Brain pericyte (primary cell): ENCODE measurements at places on chromosomes 5 and 9.

DNA sequence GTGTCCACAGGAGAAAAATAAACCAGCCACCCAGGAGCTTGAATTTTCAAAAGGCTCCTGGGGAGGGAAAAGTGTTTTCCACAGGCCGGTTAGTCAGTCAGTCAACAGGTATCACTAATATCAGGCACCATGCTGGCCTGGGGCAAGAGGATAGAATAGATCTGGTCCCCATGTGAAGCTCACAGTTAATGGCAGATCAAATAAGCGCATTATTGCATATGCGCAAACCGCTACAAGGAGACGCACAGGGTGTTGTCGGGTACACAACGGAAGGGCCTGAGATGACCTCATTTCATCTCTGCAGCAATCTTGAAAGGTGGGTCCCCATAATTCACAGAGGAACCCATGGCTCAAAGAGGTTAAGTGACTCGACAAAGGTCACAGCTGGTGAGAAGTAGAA lies 260.7 kb downstream of the CRB2 start:
- no peak for DNase-seq

- no peak for DNase-seq
Measured at GRCh38 chr9:134224127-134224526, 59.8 kb upstream of the RNU6ATAC start.

DNA sequence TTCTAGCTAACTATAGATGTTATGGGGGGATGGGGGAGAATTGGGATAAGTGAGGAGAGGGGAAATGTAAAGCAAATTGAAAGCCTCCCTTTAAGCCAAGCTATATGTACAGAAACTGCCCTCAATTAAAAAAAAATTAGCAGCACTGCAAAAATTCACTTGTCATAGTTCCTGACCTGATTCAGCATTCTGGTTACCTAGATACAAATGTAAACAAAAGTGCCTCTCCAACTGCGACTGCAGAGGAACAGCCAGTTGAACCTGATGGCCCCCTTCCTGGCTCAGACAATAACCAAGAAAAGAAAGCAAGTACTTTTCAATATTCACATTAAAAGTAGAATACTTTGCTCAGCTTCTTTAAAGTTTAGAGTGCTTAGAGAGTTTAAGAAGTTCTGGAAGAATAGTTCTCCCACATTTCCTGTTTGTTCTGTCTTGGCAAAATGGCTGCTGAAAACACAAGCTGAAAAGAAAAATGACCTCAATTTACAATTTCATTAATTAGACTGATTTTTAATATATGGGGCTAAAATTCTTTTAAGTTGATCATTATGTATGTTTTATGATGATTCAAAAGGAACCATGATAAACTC lies 1.5 kb downstream of the FAM81B start:
- no peak for DNase-seq

GRCh38 chr5:164013077-164013670 lies 507.8 kb downstream of the MAT2B start:
- no peak for DNase-seq

- no peak for DNase-seq
Measured at GRCh38 chr5:111347021-111347420, 122.8 kb downstream of the CAMK4 start.

GRCh38 chr9:87233431-87233830 lies 264.2 kb upstream of the DAPK1 start:
- DNase-seq, result no peak

- DNase-seq, result no peak
Measured at GRCh38 chr5:132069561-132069960, 4.0 kb upstream of the CSF2 start.

- DNase-seq, result no peak
Measured at GRCh38 chr5:127806776-127807175, 103.6 kb downstream of the CCDC192 start.

DNA sequence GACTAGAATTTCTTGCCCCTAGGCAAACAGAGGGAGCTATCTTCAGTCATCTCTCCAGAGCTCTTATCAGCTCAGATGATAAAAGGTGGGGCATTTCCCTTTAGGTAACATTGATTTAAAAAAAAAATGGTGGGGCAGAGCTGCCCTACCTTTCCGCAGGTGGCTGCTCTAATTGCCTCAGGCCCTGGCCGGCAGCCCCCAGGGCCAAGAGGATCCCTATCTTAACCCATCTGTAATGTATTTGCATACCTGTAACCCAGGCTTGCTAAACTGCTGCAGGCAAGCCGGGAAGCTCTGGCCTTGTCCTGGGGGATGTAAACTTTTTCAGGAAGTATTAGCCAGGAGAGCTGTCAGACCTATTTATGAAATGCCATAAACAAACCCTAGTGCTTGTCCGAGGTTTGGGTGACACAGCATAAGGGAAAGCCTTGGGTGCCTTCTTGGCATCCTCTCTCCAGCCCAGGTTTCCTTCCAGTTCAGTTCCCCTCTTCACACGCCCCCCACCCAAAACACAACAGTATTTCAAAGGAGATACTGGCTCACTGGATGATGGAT lies 20.9 kb upstream of the ZSWIM6 start:
- DNase-seq, result no peak

GRCh38 chr9:2220036-2220435 lies 204.9 kb downstream of the SMARCA2 start:
- no peak for DNase-seq

- DNase-seq, result no peak
Measured at GRCh38 chr9:77679088-77679487, 31.0 kb upstream of the GNA14 start.

DNA sequence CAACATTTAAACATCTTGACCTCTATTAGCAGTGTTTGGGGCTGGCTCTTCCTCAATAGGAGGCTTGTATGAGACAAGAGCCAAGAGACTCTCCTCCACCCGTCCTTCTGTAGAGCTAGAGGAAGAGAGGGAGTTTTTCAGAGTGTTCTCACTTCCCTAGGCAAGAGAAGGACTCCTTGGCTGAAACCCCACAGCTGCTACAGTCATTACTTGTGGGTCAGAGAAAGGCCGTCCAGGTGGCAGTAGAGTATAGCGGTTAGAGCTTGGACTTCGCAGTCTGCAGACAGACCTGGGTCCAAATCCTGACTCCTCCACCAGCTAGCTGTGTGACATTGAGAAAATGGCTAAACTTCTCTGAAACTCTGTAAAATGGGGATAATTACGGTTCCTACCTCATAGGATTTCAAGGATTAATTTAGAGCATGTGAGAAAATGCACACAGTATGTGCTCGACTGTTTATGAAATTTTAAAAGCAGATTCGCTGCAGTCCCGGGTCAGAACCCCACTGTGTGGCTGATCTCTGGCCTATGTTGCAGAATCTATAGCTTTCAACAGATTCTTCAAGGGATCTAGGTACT lies 80.8 kb upstream of the ARAP3 start:
- DNase-seq, result no peak

GRCh38 chr9:99300603-99301002 lies 78.5 kb downstream of the SEC61B start:
- no peak for DNase-seq

DNA sequence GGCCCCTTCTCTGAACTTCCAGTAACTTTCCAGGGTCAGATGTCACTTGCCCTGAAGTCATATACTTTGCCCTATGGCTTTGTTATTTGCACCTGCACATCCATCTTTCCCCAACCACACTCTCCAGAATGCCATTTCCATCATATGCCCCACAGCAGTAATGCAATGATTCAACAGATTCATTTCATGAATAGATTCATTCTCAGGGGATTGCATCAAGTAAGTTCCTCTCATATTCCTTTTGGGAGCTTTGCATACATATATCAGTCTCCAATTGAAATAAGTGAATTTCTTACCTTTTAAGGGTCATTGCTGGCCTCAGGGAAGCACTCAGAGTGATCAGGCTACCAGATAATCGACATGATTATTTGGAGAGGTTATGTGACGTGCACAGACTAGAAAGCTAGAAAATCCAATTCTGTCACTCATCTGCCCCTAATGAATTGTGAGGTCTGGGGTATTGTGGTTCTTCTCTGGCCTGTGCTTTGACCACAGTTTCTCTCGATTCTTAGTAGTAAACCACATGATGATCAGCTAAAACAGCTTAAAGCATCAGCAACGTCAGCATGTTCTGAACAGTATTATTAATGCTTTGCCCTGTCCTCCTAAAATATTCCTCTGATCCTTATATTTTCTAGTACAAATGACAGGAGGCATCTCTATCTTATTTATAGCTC lies 179.9 kb downstream of the ATPSCKMT start:
- no peak for DNase-seq

- DNase-seq, result no peak
Measured at GRCh38 chr9:93200449-93200742, 16.5 kb downstream of the WNK2 start.

- no peak for DNase-seq
Measured at GRCh38 chr5:119614838-119615237, 14.5 kb upstream of the FAM170A start.

- no peak for DNase-seq
Measured at GRCh38 chr9:132774886-132775285, 103.2 kb downstream of the AK8 start.

DNA sequence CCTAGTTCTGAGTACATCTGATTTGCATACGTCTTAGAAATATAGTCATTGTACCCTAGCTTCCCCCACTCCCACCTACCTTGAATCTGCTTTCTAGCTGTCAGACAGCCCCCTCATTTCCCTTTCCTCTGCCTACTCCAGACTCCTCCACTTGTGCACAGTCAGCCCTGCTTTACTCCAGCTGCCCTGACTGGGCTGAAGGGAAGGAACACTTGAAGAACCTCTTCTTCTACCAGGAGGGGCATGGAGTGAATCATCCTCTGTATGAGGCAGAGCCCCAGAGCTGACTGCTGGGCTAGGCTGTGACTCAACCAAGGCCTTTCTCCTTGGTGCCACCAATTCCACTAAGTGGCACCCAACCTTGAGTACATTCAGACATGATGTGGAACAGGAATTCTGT lies 18.1 kb upstream of the ZFR start:
- no peak for DNase-seq

- no peak for DNase-seq
Measured at GRCh38 chr5:96173366-96173765, 211.7 kb upstream of the ELL2 start.

- DNase-seq, result no peak
Measured at GRCh38 chr5:132746954-132747615, at the start of gene CCNI2. TSS of gene CCNI2 (plus strand) at chr5:132747426. CDS start at chr5:132747496, 70 bp downstream.

DNA sequence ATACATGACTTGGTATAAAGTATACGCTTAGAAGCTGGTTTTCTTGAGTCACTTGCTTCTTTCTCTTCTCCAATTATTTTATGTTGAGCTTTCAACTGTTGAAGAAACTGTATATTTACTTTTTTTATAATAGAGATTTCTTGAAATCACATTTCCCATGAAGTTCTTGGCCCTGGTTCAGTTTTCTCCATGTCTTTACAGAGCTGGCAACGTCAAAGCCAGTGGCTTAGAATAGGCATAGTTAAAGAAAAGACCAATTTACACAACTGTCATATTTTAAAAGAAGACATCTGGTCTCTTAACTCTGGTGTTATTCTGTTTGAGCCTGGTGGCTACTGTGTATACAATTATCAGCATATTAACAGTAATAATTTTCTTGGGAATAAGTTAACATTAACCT lies 1249.3 kb downstream of the CDH12 start:
- no peak for DNase-seq

DNA sequence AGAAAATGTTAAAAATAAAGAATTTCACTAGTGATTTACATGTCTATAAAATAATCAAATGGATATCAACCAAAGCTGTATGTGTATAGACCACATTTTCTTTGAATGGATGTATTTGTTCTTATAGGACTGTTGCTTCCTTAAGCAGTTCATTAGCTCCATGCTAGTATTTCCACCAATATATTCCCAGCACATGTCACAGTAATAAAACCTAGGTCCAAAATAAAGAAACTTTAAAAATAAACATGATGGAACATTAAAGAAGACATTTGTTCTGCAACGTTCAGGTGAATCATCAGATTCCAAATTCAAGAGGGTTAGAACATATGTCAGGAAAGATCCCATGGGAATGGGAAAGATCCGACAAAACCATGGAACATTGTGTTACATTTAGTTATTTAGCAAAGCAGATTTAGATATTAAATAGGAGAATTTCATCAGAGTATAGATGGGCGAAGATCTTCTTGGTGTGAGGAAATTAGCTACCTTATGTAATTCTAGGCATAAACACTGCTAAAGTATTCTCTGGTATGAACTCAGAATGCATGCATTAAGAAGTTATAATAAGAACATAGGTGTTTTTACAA lies 490.7 kb downstream of the CDH18 start:
- DNase-seq, result no peak

DNA sequence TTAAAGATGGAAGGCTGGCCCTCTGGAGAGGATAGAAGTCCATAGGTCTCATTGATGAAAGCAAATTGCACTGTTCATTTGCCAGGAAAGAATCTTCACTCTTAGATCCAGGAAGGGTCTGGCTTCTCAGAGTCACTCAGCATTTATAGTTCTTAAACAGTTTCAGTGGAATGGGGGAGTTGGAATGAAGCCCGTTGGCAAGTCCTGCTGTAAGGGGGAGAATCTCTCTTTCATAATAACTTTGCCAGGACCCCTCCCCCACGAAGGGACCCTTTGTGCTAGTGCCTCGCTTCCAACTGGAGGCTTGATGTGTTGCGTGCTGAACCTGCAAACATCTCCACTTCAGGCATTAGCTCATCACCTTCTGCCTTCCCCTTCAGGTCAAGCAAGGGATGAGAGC lies 57.1 kb downstream of the ENTREP1 start:
- no peak for DNase-seq

GRCh38 chr9:38213631-38214299 lies 144.7 kb upstream of the SHB start:
- no peak for DNase-seq

- no peak for DNase-seq
Measured at GRCh38 chr9:89814340-89815040, 209.7 kb downstream of the GADD45G start.

DNA sequence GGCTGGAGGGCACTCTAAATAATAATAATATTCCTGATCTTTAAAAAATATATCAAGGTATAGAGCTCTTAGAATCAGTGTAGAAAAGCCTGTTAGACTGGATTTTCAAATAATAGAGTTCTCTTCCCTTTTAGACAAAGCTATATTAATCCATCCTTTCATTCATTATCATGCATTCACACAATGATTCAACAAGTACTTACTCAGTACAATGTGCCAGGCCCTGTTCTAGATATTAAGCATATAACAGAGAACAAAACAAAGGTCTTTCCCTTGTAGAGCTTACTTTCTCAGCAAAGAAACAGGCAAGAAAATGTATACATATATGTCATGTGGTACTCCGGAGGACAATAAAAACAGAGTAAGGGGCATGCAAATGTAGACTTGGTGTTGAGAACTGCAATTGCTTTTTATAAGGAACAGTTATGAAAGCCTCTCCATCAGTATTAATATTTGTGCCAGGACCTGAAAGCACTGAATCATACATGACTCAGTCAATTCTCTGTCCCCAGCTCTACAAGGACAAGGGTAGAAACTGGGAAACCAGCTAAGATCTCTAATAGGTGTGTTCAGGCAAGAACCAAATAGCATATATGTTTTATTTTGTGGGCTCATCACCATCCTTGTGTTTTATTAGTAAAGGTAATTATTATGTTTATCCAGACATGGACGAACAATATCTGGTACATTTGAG lies 72.2 kb downstream of the PIP5K1B start:
- DNase-seq, result no peak

- DNase-seq, result no peak
Measured at GRCh38 chr9:125434986-125435775, 173.6 kb downstream of the GAPVD1 start.

GRCh38 chr9:88998503-88998902 lies 7.2 kb downstream of the S1PR3 start:
- no peak for DNase-seq

GRCh38 chr9:8718121-8718725 lies 918.6 kb upstream of the DMAC1 start:
- no peak for DNase-seq

GRCh38 chr9:126294331-126295081 lies 32.1 kb upstream of the MVB12B start:
- DNase-seq, result no peak
